ENCODE measurements at places on chromosomes 4 and X.

DNA sequence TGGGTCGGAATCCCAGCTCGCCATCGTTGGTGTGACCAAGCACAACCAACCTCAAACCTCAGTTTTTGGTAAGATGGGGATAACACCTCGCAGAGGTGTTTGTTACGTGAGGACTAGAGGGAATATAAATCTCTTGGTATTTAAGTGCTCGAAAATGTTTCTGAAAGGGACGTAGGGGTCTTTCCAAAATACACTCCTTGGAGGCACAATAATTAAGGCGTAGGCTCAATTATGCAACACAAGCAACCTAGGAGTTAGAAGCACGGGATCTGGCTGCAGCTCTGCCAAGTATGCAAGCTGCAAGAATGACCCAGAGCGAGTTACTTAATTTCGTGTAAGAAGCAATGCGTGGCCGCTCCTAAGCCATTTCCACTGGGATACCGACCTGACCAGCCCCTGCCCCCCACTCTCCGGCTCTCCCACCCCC is 552 bp downstream of the ADH5 start:
- peak; percentile 81 for DNase-seq

- no peak for DNase-seq
Measured at GRCh38 chr4:12375805-12376204, 947.1 kb upstream of the HS3ST1 start.

DNA sequence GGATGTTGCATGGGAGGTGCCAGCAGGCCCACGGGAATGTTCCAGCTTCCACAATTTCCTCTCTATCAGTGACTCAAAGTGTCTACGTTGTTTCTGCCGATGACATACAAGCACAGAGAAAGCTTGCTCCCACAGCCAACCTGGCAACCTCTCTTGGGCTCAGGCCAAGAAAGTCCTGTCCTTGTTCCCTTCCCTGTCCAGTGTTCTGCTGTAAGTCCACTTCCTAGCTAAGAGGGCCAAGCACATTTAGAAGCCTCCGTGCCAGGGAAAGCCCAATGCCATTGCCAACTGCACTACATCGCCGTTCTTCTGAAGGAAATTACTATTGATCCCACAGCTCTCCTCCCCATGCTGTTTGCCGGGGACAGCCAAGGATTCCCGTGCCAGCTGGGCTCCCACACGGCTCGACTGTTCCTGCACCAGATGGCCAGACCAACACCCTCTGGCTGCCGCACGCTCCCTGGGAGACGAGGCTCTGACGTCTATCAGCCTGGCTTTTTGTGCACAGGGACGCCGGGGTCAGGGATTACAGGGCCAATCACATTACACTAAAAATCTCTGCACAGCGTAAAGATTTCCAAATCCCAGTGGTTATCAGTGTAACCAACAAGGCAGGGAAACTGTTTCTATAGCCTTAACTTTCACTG is 284.0 kb downstream of the BCOR start:
- DNase-seq: peak; percentile 56

- no peak for DNase-seq
Measured at GRCh38 chr4:168560184-168561180, 63.6 kb downstream of the PALLD start.
